Stimulated activated CD8-positive, alpha-beta memory T cell treated with anti-CD3 and anti-CD28 coated beads, Interleukin-15, amount 100 ng/mL, for 24 hours (primary cell): ENCODE measurements at places on chromosomes 13 and 19.

GRCh38 chr19:58380662-58381459 is at the start of gene ZNF837:
TSS of gene ZNF837 (minus strand) at chr19:58381030. CDS start at chr19:58369332, 11,698 bp downstream.
- DNase-seq: peak; percentile 83

GRCh38 chr19:30784850-30785457 is 412.8 kb downstream of the ZNF536 start:
- peak; percentile 31 for DNase-seq

GRCh38 chr19:53915000-53915399 is 5.9 kb downstream of the CACNG7 start:
- no peak for DNase-seq

- DNase-seq: no peak
These were observed 63.7 kb upstream of the TPM4 start for GRCh38 chr19:16012552-16012951.

DNA sequence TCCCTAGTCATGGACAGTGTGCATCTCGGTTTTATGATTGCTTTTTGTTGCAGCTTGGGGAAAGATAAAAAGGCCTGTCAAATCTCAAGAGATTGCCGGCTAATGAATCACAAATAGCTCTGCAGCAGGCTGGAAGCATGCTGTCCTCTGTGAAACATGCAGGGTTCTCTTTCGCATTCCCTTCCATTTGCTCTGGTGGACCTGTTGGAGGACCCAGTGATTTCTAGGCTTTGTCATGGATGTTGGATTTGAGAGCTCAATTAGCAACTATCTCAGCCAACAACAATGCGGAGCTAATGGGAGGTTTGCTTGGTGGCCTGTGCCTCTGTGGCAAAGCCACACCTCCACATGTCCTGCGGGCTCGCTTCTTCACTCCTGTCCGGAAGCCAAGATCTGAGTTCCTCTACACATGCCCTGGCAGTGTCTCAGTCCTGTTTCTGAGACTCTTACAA is 418.1 kb upstream of the ARGLU1 start:
- DNase-seq: no peak

DNA sequence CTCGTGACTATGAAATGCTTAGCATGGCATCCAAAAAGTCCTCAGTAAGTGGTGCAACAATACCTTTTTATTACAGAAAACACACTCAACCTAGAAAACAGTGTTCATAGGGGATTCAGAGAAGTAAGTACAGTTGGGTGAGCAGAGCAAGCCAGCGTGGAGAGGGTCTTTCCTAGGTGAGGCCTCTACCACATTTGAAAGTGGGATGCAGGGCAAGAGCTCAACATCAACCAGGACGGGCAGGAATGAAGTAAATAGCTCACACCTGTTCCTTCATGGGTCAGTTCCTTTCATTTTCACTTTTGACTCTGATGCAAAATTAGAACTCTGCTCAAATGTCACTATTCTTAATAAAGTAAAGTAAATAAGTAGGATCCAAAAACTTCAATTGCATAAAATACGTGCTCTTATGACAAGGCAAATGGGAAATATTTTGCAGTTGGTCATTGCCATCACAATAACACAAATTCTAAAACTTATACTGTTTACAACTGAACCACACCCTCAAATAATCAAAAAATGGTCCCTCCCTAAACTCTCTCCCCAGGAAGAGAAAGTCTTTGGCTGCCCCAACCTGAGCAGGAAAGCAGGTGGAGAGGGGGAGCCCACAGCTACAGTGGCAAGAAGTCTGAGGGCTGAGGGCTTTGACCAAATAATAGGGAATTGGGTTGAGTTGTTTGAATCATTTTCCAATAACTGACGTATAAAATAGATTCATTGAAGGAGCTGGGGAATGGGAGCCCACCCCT is 20.2 kb downstream of the CHAMP1 start:
- DNase-seq: no peak

DNA sequence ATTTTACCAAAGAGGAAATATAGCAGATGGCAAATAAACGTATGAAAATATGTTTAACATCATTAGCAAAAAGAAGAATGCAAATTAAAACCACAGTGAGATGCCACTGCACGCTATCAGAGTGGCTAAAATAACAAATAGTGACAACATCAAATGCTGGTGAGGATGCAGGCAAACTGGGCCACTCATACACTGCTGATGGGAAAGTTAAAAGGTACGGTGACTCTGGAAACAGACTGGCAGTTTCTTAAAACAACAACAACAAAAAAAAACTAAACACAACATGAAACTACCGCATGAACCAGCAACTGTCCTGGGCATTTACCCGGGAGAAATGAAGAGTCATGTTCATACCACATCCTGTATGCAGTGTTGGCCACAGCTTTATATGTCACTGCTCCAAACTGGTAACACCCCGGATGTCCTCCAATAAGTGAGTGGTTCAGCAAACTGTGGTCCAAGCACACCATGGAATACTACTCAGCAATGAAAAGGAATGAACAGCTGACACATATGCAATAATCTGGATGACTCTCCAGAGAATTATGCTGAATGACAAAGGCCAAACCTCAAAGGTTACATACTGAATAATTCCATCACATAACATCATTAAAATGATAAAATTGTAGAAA is 22.3 kb downstream of the EPS15L1 start:
- DNase-seq: no peak

DNA sequence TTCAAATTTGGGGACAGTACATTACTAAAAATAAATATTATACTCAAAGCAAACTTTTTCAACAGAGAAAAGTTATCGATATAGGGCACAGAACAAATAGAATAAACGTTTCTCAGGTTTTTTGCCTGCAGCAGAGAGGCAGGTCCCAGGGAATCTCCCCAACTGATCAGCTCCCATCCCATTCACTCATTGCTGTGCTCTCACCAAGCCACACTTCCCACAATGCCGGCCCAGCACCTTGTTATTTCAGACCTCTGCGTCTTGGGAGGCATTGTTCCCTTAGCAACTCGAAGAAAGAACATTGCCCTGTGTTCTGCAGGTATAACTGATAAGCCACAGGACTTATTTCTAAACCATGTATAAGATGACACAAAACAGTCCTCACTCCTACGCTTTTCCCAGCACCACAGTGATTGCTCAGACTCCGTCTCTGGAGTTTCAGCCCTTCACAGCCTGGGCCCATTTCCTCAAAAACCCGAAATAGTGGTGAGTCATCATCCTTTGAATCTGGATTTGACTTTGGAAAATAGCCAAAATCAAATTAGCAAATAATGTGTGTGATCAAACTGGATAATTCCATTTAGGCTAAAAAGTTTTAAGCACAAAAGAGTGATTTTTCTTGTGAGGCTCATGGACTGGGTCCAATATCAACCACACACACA is 100.4 kb downstream of the DCLK1 start:
- DNase-seq: no peak

- DNase-seq: no peak
These were observed 27.8 kb downstream of the ERCC5 start for GRCh38 chr13:102873653-102874052.

DNA sequence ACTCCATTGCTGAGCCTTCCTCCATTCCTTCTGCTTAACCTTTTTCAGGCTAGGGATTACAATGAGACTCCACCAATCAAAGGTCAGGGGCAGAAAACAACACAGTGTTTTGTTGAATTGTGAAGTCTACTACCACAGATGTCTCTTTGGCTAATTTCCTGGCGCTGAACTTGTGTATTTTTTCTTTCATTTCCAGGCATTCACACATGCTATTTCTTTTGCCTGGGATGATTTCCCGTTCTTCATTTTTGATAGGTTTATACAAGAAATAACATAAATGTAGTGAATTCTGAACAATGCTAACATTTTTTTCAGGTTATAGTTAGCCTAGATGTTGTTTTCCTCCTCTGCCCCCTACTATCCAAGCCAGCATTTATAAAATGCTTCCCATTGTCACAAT is 64.3 kb downstream of the OLFM4 start:
- no peak for DNase-seq

DNA sequence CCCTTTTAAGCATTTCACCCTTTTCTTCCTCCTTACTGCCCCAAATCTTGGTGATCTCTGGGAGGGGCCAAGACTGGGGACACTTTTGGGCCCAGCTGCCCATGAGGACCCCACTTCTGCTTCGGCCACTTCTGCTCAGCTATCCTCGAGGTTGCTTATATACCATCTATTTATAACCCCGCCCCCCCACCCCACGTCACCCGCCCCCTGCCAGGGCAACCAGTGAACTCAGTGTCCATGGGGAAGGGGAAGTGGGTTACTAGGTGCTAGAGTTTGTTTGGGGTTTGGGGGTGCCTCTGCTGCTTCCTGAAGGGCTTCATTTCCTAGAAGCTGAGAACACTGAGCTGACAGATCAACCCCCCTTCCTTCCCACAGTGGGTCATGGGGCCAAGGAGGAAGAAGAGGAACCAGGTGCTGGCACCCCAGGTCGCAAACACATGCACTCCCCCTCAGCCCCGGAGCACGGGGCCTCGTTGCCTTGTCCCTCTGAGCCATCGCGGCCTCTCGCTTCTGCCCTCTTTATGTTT is 6.1 kb upstream of the ADGRE5 start:
- no peak for DNase-seq

- DNase-seq: no peak
These were observed 21.6 kb downstream of the SLAIN1 start for GRCh38 chr13:77719128-77719527.

GRCh38 chr13:100434010-100434763 is 154.4 kb downstream of the GGACT start:
- no peak for DNase-seq

DNA sequence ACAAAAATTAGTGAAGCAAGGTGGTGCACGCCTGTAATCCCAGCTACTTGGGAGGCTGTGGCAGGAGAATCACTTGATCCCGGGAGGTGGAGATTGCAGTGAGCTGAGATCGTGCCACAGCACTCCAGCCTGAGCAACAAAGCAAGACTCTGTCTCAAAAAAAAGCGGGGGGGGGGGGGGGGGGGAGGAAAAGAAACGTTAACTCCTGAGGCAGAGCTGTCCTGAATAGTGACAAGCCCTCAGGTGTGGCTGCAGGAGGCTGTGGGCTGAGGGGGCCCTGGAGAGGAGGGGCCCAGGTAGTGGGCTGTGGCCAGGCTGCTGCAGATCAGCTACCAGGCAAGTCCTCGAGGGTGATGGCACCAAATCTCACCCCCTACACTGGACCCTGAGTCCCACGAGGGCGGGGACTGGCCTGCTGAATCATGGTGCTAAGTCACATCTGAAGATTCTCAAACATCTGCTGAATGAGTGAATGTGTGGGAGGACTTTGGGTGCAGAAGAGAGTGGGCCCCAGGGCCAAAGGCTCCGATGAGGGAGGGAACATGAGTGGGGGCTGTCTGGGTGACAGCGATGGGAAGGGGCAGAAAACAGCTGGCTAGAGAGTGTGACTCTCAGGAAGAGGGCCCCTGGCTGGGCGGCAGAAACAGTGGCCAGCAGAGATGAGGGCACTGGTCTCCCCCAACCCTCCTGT is 24.6 kb upstream of the ATP1A3 start:
- DNase-seq: no peak

DNA sequence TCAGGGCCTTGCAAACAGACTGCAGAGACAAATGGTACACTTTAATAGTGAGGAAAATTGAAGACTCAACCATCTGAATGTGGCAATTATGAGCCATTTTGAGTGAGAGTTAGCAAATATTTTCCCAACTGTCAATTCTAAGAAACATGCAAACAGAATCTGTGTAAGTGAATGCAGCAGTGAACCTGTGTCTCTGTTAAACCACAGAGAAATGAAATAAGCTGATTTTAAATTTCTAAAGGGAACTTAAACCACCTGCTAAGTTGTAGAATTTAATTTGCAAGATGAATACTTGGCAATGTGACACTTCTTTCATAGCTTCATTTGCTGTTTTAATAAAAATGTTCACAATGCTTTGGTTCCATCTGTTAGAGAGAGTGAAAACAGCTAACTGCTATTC is 42.0 kb upstream of the TDRD3 start:
- no peak for DNase-seq

- DNase-seq: no peak
These were observed 11.4 kb upstream of the TCF3 start for GRCh38 chr19:1663852-1664251.

DNA sequence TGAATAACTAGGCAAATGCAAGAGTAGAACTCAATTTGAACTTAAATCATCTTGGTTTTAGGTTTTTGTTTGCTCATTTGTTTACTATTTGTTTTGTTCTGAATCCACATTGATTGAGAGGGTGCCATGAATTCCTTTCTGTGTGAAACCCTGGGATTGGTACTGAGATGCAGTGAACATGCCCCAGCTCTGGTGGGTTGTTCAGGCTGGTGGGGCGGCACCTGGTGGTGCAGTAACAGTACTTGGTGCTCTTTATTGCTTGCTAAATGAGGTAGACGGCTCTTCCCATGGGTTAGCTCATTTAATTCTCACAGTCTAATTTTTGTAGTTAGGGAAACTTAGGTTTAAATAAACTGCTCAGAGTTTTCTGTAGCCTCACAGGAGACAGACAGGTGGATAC is 48.4 kb downstream of the WASF3 start:
- DNase-seq: no peak

GRCh38 chr19:55171440-55171839 is 5.0 kb upstream of the DNAAF3 start:
- no peak for DNase-seq

- DNase-seq: no peak
These were observed 7.7 kb downstream of the ATP4B start for GRCh38 chr13:113650275-113650674.
